ENCODE measurements at places on chromosomes 4 and X. TPM values are rescaled to one million over a fixed set of nuclear protein-coding genes. Genes with fewer than 3 reads are reported as not detected.
A peak's percentile ranks its signal among the peaks of the same experiment; 100 is the strongest.

Gene XAGE1A
- not detected for total RNA-seq

Gene EVC2
- 14.1 TPM for total RNA-seq

DNA sequence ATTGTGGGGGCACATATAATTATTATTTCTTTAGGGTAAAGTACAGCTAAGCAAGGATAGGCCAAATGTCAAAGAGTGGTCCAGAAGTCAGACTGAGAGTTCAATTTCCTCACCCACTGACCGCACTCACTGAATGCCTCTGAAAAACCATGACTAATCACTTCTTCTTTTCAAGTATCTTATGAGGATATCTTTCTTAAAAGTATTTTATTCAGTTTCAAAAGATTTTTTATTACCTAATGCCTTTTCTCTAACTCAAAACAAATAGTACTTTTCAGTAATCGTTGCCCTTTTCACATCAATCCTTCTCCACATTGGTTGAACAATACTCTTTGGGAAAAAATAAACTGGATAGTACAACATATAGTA is 61.7 kb upstream of the CAMK2D start:
- no peak overlapping the region for H3K4me3 ChIP-seq
- no peaks in the 10 kb centered on the region for H3K4me1 ChIP-seq
- no peaks in the 10 kb centered on the region for H3K27me3 ChIP-seq
- H3K27ac ChIP-seq = no peak overlapping the region
- no peak for DNase-seq
- H3K36me3 ChIP-seq = no peaks in the 10 kb centered on the region

- H3K27ac ChIP-seq = no peak overlapping the region
- H3K36me3 ChIP-seq = no peaks in the 10 kb centered on the region
- H3K4me1 ChIP-seq = peaks cover 15% of the 10 kb centered on the region
- DNase-seq = no peak
- no peaks in the 10 kb centered on the region for H3K27me3 ChIP-seq
- H3K4me3 ChIP-seq = no peak overlapping the region
Observed at GRCh38 chrX:29023207-29023606, 436.0 kb downstream of the IL1RAPL1 start.

Gene F11
- total RNA-seq = 0.53 TPM

Gene TMPRSS11B
- total RNA-seq = not detected

DNA sequence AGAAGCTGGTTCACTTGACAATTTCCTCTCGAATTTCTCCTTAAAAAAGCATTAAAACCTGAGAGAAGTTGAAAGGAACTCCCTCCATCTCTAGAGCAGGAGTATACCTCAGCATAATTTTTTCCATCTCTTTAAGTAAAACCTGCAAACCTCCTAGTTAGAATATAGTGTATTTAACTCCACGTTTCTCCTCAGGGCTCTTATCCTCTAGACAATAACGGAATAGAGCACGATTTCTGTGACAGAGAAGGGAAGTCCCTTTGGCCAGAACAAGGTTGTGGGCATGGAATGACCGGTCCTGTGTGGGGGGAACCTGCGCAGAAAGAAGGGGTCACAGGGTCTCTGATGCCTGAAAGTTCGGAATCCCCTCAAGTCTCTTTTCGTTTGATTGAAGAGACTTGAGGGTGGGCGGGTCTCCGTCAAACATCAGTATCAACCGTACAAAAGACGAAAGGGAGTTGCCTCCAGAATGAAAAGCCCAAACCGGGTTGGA is 697 bp downstream of the ZNF280C start:
- H3K36me3 ChIP-seq = no peaks in the 10 kb centered on the region
- DNase-seq = no peak
- no peaks in the 10 kb centered on the region for H3K4me1 ChIP-seq
- H3K27ac ChIP-seq = peak overlapping the region; percentile 89
- peak overlapping the region; percentile 92 for H3K4me3 ChIP-seq
- no peaks in the 10 kb centered on the region for H3K27me3 ChIP-seq

DNA sequence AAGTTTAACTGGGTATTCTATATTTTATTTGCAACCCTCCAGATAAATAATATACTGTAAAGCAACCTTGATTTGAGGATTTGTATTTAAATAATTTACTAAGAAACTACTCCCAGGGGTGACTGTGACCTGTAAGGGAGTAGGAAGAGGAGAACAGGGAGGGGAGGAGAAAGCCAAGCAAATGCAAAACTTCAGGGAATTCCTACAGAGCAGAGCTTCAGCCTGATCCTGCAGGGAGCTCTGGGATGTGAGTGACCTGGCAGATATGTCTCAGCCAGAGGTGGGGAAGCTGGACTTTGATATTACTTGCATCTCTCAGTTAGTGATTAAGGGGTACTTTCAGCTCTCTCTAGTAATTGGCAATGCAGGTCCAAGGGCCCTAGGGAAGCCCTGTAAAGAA is 302.0 kb downstream of the FRMPD4 start:
- H3K4me3 ChIP-seq = no peak overlapping the region
- H3K4me1 ChIP-seq = no peaks in the 10 kb centered on the region

Gene GLRB
- 11.9 TPM for total RNA-seq

GRCh38 chr4:8537041-8537461 is 43.1 kb upstream of the GPR78 start:
- H3K36me3 ChIP-seq = no peaks in the 10 kb centered on the region
- no peak overlapping the region for H3K27ac ChIP-seq
- H3K4me3 ChIP-seq = no peak overlapping the region
- DNase-seq = no peak
- H3K27me3 ChIP-seq = no peaks in the 10 kb centered on the region

Gene ADRA2C
- total RNA-seq = 3.0 TPM

- H3K27ac ChIP-seq = no peak within 1 kb of the TSS
- no peaks in the 10 kb centered on the region for H3K27me3 ChIP-seq
- no peak for DNase-seq
- peaks cover 6% of the 10 kb centered on the region for H3K4me1 ChIP-seq
- no peak within 1 kb of the TSS for H3K4me3 ChIP-seq
Observed at GRCh38 chr4:68129793-68130192, at the start of gene TMPRSS11F. Gene TMPRSS11F (minus strand): TSS chr4:68129869. CDS start chr4:68129820, 49 bp downstream.

Gene ARHGEF6
- 0.42 TPM for total RNA-seq

Gene KCNE5
- total RNA-seq = 10.8 TPM
